NCI-H526 treated with DMSO at 0.1 percent for 48 hours (cell line): ENCODE measurements at places on chromosomes 6 and 20.

GRCh38 chr6:16318538-16318937 is 80.2 kb downstream of the GMPR start:
- DNase-seq, result no peak

- DNase-seq, result no peak
Observed at GRCh38 chr6:149861603-149862423, 2.3 kb downstream of the LRP11 start.

DNA sequence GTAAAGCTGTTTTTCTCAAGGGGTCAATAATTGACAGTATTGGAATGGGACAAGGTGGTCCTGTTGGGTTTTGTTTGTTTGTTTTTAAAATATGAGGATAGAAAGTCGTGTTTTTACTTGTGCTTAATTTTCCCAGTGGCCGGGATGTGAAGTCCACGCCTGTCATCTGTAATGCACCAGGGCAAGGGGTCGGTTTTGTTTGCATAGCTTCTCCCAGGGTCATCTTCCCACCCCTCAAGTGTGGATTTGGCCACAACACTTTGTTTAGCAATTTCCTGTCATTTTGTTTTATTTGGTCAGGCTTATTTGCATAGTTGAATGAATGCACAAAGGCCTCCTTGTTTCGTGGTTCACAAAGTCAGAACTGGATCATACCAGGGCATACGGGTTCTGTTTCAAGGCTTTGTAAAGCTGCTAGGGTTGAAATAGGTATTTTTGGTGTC is 29.8 kb downstream of the SYNJ2 start:
- DNase-seq, result peak; percentile 63

- DNase-seq, result no peak
Observed at GRCh38 chr20:15924556-15924955, 648.7 kb downstream of the KIF16B start.
